ENCODE measurements at places on chromosomes 11 and 22.

DNA sequence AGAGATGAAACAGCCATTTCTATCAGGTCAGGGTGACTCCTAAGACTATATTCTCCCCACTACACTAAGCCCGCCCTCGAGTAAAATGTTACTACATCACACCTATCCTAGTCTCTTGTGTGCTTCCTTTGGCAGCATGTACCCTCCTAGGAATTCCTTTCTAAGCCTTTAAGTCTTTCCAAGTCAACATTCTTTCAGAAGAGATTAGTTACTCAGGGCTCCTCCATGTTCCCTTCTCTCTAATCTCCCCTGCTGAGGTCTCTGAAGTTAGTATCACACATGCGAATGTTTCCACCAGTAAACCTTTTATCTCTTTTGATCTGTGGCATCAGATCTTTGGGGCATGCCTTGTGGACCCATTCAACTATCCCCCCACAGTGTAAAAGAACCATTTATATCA lies 873.7 kb upstream of the FAT3 start:
- no peak for DNase-seq

DNA sequence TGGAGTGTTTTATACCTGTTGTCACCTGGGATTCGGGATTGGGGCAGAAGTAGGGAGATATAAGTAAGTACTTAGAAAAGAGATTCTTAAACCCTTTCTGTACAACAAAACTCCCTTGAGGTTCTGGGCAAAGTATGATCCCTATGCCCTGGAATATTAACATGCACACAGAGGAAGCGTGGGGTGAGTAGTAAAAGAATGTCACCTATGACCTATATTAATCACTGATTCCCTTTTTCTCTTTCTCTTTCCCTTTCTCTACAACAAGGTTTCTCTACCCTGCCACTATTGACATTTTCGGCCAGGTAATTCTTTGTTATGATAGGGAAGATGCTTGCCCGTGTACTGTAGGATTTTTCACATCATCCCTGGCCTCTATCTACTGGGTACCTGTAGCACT lies 209.7 kb upstream of the PLET1 start:
- no peak for DNase-seq

DNA sequence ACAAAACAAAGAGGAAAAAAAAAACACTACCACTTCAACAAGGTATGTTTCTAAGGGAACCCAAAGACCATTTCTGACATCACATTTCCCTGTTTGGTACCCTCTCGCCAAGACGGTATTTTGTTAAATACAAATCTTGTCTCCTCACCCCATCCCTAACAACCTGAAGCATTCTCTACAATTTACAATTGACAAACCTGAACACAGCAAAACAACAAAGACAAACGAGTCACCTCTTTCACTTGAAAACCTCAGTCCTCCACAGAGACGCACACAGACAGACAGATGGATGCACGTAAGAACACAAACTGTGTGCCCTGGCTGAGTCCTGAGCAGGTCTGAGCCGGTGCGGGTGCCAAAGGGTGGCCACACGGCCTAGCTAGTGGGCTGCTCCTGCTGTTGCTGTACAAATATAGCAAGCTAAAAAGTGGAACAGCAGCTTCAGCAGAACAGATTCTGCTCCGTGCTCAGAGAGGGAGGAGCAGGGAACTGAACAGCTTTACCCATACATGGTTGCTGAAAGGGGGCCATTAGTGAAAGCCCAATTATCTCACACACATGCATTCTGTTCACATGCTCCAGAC lies 28.5 kb downstream of the CELF1 start:
- no peak for DNase-seq

DNA sequence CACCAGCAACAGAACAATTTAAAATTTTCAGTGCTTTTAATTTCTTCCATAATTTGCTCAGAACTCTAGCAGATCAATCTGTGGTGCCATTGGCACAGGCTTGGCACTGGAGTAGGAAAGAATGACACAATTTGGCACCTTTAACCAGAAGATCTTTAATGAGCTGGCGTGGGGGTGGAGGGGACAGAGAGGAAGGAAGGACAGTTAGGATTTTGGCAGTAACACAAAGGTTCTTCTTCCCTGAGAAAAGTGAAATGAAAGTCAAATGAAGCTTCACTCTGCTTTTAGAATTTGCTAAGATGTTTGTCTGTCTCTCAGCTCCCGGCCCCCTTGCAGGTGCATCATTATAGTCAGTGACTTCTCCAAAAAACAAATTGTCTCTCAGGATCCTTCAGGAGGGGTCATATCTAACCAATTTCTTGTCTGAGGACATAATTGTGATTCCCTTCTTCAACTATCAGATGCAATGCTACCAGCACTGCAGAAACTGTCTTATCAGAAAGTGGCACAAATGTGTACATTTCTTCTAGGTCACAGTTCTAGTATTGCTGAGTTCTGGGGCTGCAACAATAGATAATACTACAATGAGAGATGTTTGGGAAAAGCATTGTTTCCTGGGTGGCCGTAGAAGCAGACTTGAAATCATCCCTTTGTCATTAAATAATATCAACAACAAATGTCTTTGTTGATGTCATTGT lies 66.8 kb downstream of the CSTPP1 start:
- DNase-seq, result no peak

GRCh38 chr11:102410382-102410784 lies 42.2 kb downstream of the TMEM123 start:
- DNase-seq, result no peak

DNA sequence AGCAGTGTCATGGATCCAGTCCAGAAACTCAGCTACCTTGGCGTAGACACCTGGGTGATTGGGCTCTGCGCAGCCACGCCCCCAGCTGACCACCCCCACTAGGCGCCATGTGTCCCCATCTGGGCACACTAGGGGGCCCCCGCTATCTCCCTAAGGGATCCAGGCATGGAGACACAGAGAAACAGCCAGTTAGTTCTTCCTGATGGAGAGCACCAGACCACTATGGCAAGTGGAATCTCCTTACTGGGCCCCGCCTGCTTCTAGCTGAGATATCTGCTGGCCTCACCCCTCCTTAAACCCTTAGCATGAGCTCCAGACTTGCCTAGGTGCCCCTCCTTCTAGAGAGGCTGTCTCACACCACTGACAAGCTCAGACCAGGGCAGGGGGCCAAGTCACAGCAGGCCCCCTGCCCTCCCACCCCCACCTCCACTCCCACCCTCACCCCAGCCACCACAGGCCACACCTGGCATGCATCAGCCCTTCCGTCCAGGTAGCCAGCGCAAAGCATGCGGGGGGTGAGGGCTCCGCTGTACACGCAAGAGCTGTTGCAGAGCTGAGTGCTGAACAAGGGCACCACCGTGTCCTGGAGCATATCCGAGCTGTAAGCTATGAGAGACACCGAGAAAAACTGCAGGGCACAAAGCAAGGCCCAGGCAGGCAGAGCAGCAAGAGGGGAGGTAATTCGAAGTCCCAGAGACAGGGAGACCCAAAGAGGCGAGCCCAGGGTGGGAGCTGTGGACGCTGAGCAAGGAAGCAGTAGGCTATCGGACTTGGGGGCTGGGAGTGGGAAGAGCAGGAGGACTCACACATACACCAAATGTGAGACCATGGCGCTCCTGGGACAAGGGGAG lies 16.1 kb downstream of the TMPRSS5 start:
- DNase-seq, result no peak

- DNase-seq, result no peak
Observed at GRCh38 chr11:2768471-2769408, 68.9 kb upstream of the KCNQ1OT1 start.

DNA sequence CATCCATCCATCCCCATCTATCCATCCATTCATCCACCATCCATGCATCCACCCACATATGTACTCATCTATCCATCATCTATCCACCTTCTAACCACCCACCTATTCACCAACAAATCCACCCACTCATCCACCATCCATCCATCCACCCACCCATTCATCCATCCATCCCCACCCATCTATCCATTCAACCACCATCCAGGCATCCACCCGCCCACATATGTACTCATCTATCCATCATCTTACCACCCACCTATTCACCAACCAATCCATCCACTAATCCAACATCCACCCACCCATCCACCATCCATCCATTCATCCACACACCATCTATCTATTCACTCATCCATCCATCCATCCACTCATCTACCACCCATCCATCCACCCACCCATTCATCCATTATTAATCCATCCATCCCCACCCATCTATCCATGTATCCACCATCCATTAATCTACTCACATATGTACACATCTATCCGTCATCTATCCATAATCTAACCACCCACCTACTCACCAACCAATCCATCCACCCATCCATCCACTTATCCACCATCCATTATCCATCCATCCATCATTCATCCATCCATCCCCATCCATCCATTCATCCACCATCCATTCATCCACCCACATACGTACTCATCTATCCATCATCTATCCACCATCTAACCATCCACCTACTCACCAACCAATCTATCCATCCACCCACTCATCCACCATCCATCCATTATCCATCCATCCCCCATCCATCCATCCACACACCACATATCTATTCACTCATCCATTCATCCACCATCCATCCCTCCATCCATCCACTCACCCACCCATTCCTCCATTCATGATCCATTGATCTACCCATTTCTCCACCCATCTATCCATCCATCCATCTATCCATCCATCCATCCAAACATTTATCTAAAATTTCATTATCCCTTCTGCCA lies 940.0 kb downstream of the BRD1 start:
- DNase-seq, result no peak

- DNase-seq, result no peak
Observed at GRCh38 chr11:111683806-111684205, 81.6 kb downstream of the SIK2 start.

GRCh38 chr11:69546735-69547370 lies 65.4 kb downstream of the LINC01488 start:
- DNase-seq, result no peak

DNA sequence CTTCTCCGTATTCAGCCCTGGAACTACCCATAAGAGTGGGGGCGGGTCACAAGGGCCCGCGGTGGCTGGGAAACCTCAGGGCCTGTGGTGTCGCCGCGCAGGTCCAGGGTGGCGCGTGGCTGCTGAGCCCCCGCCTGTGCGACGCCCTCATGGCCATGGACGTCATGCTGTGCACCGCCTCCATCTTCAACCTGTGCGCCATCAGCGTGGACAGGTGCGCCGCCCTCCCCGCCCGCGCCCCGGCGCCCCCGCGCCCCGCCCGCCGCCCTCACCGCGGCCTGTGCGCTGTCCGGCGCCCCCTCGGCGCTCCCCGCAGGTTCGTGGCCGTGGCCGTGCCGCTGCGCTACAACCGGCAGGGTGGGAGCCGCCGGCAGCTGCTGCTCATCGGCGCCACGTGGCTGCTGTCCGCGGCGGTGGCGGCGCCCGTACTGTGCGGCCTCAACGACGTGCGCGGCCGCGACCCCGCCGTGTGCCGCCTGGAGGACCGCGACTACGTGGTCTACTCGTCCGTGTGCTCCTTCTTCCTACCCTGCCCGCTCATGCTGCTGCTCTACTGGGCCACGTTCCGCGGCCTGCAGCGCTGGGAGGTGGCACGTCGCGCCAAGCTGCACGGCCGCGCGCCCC lies 2.4 kb downstream of the DRD4 start:
- DNase-seq, result no peak

Measured in activated CD4-positive, alpha-beta T cell treated with anti-CD3 and anti-CD28 coated beads, Interleukin-2, amount 50 U/mL, for 4 hours (primary cell).